ENCODE measurements at places on chromosomes 2 and 18.

DNA sequence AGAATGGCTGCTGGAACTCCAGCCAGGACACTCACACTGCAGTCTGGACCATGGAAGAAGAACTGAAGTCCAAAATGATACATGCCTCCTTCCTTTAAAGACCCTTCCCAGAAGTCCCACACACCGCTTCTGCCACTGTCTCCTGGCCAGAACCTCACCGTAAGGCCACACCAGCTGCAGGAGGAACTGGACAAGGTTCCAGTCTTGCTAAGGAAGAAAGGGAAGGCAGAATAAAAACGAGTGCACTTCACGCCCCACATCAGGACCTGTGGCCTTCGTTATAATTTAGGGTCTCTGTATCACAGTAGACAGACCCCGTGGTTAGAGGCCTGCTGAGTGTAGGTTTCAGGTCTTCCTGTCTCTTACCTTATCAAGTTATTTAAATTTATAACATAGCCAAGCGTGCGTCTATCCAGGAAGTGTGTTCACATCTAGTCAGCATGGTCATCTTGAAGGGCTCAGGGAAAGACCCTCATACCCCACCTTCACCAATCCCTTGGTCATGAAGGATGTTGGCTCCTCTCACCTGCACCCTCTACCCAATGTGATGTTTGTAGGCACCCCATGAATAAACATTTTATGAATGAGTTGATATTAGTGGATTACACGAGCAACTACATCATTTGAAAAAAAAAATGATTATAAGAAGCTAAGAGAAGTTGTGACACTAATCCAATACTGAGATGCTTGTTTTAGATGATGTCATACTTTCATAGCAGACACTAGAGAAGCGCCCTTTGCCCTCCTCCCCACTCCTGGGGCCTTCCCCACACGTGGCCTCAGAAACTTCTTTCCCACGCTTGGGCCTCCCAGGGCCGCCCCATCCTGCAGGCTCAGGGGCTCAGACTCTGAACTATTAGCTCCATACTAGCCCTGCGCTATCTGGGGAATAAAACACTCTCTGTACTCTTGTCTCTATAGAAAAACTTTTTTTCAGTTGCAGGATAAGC is 157.6 kb downstream of the FAM210A start:
- DNase-seq, result no peak

- DNase-seq, result no peak
Measured at GRCh38 chr2:85441864-85442263, 23.4 kb downstream of the SH2D6 start.

DNA sequence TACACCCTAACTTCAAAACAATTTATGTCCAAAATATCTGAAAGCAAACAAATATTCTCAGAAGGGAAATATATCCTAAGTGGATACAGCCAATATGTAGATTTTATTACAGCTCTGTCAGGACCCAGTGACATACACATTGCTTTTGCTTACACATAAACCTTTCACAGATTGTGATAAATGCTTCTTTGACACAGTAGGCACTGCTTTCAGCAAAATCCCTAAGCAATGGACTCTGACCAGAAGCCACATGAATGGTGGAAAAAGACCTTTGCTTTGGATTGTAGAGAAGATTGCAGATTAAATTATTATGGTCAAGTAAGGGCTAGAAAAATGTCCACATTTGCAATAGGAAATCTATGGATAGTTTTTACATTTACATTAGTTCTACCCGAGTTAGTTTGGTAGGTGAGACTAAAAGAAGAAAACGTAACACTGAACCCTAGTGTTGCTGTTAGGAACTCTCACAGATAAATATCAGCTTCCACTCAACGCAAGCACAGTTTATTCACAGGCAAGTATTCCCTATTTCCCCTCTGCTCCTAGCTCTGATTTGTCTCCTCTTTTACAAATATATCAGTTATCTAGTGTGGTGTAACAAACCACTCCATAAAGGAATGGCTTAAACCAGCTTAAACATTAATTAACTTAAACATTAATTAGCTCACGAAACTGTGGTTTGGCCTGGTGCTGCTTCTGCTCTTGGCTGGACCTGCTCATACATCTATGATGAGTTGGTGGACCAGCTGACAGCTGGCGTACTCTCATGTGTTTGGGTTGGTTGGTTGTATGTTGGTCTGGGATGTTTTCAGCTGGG is 23.6 kb upstream of the SERPINE2 start:
- DNase-seq, result no peak

DNA sequence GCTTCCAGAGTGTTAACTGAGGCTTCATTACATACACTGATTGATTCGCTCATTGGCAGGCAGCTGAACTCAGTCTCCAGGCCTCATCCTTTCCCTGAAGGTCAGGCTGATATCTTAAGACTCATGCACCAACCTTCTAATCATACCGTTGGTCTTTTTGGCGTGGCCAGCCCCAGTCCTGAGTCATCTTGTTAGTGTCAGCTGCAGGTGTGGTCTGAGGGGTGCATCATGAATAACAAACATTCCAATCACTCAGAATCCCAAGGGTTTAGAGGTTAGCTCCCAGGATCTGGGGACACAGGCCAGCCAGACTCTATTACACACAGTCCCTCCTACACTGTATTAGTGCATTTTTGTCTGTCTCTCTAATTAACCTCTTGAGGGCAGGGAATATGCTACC is 271.5 kb downstream of the HRH4 start:
- no peak for DNase-seq

DNA sequence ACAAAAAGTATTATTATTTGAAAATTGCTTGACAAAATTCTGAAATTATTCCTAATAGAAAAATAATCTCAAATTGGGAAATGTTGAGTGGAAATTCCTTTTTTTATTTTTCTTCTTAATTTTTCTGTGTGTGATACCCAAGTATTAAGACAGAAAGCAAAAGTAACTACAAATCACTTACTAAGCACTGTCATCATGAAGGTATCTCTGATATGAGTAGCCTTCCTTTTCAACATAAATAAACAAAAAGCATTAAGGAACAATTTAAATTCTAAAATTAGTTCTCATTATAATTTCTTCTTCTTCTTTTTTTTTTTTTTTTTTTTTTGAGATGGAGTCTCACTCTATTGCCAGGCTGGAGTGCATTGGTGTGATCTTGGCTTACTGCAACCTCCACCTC is 174.2 kb upstream of the RBMS1 start:
- no peak for DNase-seq

DNA sequence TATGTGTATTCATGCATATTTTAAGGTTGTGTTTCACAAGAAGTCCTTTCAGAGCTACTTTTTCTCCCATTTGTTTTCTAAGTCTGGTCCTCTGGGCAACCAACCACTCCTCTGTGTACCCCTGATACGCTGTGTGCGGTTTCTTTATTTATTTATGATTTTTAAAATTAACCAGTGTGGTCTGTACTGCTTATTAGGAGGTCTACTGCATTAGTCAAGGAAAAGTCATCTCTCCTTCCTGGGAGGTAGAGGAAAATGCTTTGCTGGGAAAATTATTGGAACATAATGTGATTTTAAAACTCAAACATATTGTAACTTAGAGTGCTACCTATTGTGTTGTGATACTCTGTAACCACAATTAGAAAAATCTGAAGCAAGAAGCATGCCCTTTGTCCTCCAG is 1404.3 kb downstream of the SUCLG1 start:
- no peak for DNase-seq

GRCh38 chr2:69205491-69205890 is 181.5 kb downstream of the GFPT1 start:
- DNase-seq, result no peak

DNA sequence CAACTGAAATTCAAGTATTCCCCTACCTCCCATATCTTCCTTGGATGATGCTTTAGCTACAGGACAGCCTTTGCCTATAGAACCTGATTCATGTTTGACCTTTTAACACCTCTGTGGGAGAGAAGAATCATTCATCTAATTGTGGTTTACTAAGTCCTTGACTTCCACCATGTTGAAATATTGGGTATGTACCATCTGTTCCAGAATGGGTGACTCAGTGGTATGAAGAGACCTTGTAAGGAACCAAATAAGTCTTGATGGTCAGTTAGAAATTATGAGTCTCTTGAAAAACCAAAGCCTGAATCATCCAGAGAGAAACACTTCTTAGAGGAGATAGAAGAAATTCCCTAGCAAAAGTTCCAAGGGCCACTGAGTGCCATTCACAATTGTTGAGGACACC is 27.5 kb downstream of the STAMBP start:
- DNase-seq, result no peak

DNA sequence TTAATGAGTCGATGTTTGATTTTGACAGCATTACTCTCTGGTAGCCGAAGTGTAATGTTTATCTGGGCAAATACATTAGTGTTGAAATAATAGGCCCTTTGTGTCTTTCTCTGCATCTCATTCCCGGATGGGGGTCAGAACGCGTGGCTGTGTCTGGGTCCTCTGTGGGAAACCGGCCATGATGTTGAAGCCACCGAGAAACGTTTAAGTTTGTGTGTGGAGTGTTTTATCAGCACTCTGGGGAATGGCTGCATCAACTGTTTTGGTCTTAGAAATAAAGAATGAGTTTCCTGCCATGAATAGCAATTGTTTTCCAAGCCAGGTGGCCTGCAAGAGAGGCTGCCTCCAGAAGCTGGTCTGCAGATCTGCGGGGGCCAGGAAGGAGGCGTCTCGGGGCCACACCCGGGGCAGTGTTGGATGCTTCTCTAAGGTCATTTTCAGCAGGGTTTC is 69.7 kb downstream of the RNF144A start:
- DNase-seq, result no peak

- no peak for DNase-seq
Measured at GRCh38 chr18:4734903-4735302, 279.8 kb upstream of the DLGAP1 start.

- DNase-seq, result no peak
Measured at GRCh38 chr2:238774071-238774470, 73.8 kb upstream of the TWIST2 start.

DNA sequence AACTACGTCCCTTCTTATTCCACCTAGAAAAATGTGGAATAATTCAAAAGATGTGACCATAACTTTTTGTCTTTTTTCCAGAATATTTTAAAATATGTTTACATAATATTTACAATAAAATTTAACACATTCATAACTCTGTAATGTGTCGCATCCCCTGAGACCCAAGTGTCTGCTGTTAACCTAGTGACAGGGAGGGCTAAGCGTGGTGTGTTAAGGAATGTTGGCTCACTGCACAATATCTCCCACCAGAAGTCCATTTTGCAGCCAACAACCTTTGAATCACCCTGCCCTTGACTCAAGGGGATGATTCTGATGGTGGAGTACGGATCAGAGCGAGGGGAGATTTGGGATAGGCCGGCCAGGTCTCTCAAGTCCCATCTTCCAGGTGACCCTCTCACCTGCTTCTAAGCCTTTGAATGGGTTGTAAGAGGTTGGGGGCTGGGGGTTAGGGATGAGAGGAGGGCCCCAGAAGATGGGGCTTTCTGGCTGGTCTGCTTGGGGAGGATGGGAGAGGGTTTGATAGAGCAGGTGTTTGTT is 43.3 kb downstream of the SERTAD2 start:
- no peak for DNase-seq

DNA sequence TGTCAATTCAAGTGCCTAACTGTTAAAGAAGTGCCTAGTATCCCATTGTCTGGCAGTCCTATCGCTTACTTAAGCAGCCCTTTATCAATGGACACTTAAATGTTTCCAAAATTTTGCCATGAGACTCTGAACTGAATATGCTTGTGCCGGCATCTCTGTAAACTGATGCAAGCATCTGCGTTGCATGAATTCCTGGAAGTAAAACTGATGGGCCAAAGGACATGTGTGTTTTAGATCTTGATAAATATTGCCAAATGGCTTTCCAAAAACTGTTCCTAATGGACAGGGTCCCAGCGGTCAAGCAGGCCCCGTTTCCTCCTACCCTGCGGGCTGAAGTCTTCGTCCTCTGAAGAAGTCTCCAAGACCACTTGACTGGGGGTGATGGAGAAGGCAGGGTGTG is 121.3 kb upstream of the ZNF516 start:
- no peak for DNase-seq

DNA sequence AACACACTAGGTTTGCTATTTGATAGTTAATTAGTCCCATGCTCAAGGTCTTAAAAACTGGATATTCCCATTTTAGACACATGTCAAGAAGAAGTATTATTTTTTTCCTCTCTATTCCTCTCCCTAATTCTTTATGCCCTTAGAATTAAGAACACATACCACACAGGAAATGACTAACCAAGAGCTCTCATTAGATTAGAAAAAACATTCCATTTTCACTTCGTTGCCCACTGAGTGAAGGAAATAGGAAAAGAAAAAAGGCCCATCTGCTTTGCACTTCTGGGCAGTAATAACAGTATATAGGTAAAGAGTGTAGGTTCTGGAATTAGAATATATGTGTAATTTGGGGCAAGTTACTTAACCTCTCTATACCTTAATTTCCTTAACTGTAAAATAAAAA is 26.9 kb downstream of the ACADL start:
- no peak for DNase-seq

- DNase-seq, result no peak
Measured at GRCh38 chr18:41724195-41724594, 230.8 kb upstream of the PIK3C3 start.

GRCh38 chr2:23597687-23598086 is 212.7 kb downstream of the KLHL29 start:
- DNase-seq, result no peak

- no peak for DNase-seq
Measured at GRCh38 chr2:100537918-100538317, 24.9 kb upstream of the PDCL3 start.

- no peak for DNase-seq
Measured at GRCh38 chr2:178417916-178418315, 33.1 kb downstream of the PRKRA start.

GRCh38 chr2:567865-568638 is 109.2 kb downstream of the TMEM18 start:
- no peak for DNase-seq

DNA sequence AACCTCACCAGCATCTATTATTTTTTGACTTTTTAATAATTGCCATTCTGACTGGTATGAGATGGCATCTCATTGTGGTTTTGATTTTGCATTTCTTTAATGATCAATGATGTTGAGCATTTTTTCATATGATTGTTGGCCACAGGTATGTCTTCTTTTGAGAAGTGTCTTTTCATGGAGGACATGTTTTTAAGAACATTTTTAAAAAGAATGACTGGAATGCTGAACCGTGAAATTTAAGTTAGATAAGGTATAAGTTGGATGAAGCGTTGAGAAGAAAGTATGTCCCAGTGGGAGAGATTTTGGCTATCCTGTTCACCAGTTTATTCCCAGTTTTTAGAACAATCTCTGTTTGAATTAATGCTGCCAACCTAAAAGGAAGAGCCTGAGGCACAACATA is 365.9 kb downstream of the CELF4 start:
- no peak for DNase-seq

- no peak for DNase-seq
Measured at GRCh38 chr2:9897846-9898245, 53.6 kb upstream of the GRHL1 start.

Measured in stimulated activated CD4-positive, alpha-beta T cell treated with anti-CD3 and anti-CD28 coated beads, Interleukin-15, amount 100 ng/mL, for 48 hours (primary cell).